ENCODE measurements at places on chromosomes 7 and 10. TPM values are rescaled to one million over a fixed set of nuclear protein-coding genes. Genes with fewer than 3 reads are reported as not detected.

The GIMAP6 gene
- not detected for total RNA-seq

The LSM8 gene
- total RNA-seq: 19.9 TPM

The NUTM2E gene
- total RNA-seq: 0.50 TPM

The PLAC9 gene
- total RNA-seq: 2.3 TPM

The FBXO24 gene
- 0.52 TPM for total RNA-seq

The GPC2 gene
- total RNA-seq: 7.6 TPM

The TMEM176A gene
- 0.31 TPM for total RNA-seq

The OR2A12 gene
- total RNA-seq: not detected

The TMEM213 gene
- total RNA-seq: not detected

The LRRC18 gene
- total RNA-seq: not detected

DNA sequence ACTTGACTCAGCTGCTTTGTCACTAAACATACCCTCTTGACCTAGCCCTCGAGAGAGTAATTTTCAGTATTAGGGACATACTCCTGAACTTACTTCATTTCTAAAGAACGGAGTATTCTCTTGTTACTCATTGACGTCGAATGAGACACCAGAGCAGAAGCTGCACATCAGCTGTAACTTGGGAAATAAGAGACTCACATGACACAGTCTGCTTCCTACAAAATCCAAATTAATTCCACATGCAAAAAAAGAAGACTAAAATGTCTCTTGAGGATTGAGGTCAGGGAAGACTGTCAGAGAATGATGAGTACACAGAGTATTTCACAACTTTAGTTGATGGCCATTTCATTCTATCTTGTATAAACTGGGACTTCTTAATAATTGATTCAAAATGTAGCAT lies 114.7 kb upstream of the EGFR start:
- DNase-seq: peak; percentile 74

DNA sequence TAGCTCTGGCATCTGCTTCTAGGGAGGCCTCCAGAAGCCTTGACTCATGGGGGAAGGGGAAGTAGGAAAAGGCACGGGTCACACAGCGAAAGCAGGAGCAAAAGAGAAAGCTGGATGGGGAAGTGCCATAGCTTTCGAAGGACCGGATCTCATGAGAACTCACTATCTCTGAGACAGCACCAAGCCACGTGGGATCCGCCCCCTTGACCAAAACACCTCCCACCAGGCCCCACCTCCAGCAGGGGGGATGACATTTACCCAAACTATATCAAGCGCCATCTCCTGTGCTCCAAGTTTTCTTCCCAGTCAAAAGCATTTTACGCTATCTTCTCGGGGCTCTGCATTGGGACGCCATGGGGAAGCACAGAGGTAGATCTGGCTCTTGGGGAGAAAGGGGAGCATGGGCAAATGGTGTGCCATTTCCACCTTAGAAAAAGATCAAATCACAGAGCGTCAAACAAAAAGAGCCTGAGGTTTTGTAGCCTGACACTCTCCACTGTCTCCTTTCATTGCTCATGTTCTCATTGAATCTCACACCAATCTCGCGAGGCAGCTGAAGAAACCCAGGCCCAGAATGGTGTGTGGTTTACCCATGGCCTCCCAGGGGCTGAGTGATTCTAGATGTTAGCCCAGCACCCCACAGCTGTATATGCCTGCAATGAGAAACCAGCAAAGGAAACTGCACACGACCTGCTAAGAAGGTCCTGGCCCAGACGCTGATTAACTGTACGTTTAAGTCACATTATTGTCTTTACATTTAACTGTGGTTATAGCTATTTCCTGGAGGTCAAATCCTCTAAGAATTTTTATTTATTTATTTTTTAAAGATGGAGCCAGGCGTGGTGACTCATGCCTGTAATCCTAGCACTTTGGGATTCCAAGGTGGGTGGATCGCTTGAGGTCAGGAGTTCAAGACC lies 8.1 kb upstream of the OLAH start:
- peak; percentile 57 for DNase-seq

GRCh38 chr10:88851706-88852105 lies at the start of gene ANKRD22:
ANKRD22 (minus strand) TSS chr10:88851844; CDS start chr10:88851607, 237 bp downstream.
- DNase-seq: peak; percentile 35

GRCh38 chr10:132545659-132546367 lies 8.2 kb downstream of the INPP5A start:
- no peak for DNase-seq

- no peak for DNase-seq
Measured at GRCh38 chr7:66627881-66628360, 760 bp upstream of the KCTD7 start.

GRCh38 chr10:114632869-114633715 lies 25.0 kb downstream of the ABLIM1 start:
- DNase-seq: peak; percentile 97

- no peak for DNase-seq
Measured at GRCh38 chr10:130423455-130424305, 287.5 kb downstream of the GLRX3 start.

- DNase-seq: no peak
Measured at GRCh38 chr7:158861004-158861787, 4.8 kb downstream of the DYNC2I1 start.

DNA sequence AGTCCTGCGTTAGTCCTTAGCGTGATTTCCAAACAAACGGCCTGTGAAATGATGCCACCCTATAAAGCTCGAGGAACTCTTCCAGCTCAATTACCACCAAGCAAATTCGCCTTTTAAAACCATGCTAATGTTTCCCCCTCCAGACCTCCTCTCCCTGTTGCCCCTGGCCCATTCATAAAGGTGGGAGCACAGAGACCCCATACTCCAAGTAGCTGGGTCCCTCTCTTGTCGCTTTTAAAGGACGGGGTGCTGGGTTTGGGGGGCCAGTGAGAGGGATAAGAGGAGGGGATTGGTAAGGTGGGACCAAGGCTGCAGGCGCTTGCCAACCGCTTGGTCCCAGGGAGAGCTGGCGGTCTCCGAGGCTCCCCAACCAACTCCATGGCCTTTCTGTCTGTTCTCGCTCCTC lies 1.2 kb downstream of the HMX2 start:
- DNase-seq: no peak

GRCh38 chr10:110268442-110268841 lies 36.3 kb downstream of the SMNDC1 start:
- DNase-seq: no peak

- DNase-seq: peak; percentile 96
Measured at GRCh38 chr7:106421181-106421762, 136.5 kb upstream of the NAMPT start.

DNA sequence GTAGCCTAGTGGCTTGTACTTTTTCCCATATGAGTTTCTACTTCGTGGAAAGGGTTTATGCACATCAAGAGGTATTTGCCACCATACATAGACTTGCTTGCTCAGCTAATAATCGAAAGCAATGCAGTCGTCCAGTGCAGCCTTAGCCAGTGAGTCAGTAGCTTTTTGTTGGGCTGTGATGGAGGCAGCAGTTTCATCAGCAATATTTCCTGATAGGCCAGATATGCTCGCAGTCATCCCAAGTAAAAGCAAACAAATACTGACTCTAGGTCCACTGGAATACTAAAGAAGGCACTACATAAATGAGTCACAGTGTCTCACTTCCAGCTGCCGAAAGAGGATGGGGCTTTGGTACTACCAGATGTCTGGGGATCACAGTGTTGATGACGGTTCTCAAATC lies 2.1 kb upstream of the BNIP3 start:
- peak; percentile 88 for DNase-seq

DNA sequence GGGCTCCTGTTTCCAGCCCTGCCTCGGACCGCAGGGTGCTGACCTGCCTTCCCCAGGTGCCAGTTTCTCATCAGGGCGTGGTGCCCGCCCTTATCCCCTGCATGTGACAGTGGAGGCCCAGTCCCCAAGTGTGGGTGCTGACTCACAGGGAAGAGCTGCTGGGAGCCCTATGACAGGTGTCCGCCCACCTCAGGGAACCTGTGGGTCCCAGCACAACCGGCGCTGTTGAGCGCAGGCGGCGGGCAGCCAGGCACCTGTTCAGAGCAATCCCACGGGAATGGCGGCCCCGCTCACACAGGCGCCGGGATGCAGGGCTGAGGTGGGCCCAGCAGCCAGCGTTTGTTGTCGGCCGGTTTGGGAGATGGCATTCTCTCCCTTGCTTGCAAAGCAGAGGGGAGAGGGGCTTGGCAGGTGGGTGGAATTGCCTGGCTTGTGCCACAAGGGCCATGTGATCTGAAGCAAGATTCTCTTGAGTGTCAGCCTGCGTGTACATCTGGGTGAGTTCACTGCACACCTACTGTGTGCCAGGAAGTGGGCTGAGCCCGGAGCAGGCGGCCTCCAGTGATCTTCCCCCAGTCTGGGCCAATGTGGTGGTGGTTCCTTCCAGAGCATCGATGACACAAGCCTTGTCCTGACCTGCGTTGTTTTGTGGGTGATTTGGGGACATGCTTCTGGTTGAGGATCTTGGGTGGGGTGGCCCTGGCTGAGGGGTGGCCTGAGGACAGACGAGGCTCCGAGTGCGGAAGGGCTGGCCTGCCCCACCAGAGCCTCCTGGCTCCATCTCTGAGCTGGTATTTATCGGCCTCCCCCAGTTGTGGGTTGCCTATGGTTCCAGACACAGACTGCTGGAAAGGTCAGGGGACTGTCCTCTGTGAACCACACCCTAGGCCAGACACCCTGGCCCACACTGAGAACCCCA lies 2.4 kb downstream of the PWWP2B start:
- DNase-seq: no peak

GRCh38 chr7:158035343-158035742 lies 552.3 kb downstream of the PTPRN2 start:
- DNase-seq: no peak

DNA sequence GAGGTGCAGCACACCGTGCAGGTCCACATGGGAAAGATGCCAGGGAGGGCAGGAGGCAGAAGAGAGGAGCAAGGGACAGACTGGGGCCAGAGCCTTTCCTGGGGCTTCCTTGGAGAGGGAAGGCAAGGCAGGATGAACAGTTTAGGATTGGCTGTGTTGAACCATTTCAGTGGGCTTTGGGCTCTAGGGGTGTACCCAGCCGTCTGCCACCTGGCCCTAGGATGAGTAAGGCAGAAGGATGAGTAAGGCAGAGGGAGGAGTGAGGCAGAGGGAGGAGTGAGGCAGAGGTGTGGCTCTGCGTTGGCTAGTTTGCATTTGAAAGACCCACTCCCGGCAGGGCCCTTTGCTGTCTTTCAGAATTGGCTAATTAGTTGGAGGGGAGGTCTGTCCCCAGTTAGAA lies 31.5 kb upstream of the PRF1 start:
- no peak for DNase-seq

- DNase-seq: peak; percentile 57
Measured at GRCh38 chr7:102122026-102122425, 164.6 kb upstream of the SH2B2 start.

DNA sequence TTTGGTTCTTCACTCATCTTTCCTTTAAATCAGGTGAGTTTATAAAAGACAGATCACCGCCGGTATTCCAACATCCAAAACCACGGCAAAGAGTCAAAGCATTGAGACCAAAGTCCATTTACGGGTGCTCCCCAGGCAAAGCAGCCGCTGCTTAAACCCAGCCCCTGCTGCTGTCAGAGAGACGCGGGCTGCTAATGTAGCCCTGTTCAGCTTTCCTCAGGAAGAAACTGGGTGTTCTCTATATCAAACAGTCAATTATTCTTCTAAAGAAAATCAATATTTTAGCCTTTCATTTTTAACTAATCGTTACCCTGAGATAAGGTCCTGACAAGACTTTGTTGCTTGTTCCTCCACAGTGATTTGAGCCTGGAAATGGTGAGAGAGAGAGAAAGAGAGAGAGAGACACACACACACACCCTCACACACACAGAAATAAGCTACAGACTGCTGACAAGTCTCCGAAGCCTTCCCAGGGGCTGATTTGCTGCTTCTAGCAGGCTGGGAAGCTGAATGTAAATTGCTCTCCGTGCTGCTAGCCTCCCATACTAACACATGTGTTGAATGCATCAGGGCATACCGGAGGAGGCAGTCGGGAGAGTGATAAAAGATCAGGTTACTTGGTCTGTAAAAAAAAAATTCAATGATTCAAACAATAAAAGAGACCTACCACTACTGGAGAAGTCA lies 183.0 kb upstream of the ANK3 start:
- DNase-seq: peak; percentile 83

DNA sequence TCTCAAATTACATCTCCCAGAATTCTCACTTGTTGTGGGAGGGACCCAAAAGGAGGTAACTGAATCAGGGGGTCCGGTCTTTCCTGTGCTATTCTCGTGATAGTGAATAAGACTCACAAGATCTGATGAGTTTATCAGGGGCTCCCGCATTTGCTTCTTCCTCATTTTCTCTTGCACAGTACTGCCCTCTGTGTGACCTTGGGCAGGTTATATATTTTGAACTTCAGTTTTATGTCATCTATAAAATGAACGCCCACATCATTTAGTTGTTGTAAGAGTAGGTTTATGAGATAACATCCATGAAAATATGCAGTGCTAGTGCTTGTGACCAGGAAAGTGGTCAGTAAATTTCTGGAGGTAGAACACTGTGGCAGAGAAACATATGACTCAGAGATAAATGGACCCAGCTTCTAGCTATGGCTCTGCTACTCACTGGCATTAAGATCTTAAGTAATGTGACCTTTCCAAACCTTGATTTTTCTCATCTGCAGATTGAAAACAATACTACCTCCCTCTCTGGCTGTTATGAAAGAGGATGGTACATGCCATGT lies 44.3 kb downstream of the SCRN1 start:
- DNase-seq: peak; percentile 12

DNA sequence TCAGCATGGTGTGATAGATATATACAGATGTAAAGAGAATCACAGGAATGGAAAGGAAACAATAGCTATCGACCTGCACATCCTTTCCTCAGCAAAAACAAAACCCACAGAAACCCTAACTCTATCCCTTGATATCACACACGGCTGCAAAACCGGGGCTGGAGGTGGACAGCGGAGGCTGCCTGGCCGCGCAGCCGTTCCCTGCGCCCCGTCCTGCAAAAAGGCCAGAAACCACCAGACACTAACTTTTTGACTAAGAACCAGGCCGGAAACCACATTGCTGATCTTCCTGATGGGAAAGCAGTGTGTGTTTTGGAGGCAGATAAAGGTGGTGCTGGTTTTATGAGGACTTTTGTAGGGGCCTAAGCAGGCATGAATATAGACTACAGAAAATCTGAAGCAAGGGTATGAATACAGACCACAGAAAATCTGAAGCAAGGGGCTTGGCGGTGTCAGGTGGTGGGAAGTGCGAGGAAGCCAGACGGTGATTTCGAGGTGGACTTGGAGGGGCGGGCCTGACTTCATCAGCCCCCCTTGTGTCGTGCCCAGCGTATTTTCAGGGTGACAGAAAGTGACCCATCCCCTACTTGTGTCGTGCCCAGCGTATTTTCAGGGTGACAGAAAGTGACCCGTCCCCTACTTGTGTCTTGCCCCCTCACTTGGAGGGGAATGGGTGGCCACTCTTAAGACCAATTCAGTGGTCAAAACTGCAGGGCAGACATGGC lies 123.3 kb downstream of the WDR37 start:
- no peak for DNase-seq

Measured in astrocyte (in vitro differentiated cells and primary cell).